Tongue (tissue), 3 donors: ENCODE measurements at places on chromosomes 12 and 14.

DNA sequence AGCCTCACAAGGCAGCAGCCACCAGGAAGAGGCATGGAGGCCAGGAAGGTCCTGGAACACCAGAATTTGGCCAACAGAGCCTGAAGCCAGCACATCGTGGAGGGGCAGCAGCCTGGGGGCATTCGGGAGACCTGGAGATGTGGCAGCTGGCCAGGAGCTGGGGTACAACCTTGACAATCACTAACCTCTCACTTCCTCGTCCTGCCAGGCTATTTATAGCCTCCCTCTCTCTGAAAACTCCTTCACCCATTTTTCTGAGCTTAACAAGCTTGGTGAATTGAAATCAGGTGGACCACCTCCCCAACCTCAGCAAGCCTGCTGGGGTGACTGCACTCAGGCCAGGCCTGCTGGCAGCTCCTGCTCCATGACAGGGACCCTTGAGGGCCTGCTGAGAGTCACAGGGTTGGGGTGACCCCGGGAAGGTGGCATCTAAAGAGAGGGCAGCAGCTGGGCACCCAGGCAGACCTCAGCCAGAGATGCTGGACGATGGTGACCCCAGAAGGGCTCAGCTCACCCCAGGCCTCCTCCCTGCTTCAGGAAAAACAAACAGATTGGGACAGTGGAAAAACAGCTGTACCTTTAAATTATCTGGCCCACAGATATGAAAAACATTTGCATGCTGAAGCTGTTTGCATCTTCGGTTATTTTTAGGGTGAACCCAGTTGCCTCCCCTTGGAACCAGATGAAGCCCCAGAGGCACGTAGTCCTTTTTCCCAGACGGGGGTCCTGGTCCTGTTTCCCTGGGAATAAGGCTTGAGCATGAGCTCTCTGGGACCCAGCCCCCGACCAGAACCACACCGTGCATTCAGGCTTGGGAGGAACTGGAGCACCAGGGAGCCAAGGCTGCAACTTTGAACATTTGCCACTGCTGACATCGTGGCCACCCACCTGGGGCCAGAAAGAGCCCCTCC, 67.0 kb downstream of the PITPNM2 start:
- no peak for DNase-seq

GRCh38 chr14:29858299-29858698, 69.3 kb downstream of the PRKD1 start:
- DNase-seq = no peak

DNA sequence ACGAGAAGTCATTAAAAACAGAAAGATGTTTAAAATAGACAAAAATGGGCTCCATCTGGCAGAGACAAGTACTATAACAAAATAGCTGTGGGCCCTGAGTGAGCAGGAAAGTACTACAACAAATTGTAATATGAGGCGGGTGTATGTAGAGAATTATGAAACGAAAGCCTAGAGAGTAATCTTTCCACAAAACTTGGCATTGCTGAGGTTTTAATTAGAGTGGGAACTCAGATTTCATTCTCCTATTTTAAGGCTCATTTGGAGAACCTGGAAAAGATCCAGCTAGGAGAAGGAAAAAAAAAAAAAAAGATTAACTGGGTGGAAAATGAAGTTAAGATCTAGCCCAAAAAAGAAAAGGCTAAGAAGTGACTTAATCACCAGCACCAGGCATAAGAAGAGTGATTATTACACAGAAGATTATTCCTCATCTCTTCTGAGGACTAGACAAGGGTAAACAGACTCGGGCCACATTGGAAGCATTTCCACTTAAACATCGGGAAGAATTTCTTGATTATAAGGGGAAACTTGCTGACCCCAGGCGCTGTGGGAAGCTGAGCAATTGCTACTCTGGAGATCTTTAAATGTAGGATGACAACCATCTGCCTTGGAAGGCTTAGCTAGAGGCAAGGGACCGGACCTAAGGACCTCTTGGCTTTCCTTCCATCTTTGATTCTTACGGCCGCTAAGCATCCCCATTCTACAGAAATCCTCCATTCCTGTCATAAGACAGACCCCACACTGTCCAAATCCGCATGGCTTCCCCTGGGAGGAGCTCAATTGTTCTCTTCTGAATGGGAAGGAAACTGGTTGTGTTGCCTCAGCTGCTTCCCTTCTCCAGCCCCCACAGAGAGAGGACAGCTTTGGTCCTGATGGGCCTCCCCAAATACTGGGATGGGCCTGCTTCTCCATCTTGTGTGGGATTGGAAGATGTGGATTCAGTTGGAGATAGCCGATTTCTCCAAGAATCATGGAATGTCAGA, 40.6 kb downstream of the IGF1 start:
- peak; percentile 85 for DNase-seq

- DNase-seq = no peak
Measured at GRCh38 chr12:12582895-12583303, 20.2 kb upstream of the DUSP16 start.

- peak; percentile 91 for DNase-seq
Measured at GRCh38 chr14:77039285-77040058, 11.0 kb upstream of the IRF2BPL start.

DNA sequence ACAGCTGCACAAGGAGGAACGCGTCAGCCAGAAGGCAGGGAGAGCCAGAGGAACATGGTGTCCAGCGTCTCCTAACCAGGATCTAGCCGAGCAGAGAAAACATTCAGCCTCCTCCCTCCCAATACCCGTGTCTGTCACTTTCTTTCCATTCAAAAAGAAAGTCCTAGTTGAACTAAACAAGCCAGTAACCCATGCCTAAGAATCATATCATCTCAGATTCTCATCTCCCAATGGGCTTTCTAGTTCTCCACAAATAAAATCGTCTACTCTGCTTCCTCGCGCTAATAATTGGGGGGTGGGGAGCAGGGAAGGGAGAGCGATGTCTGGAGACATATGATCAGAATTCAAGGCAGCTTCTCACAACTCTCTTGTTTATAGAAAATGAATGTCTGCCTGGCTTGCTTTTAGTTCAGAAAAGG, 7.4 kb downstream of the NKX2-1 start:
- DNase-seq = no peak

GRCh38 chr14:63745858-63746425, 18.1 kb upstream of the SGPP1 start:
- no peak for DNase-seq

DNA sequence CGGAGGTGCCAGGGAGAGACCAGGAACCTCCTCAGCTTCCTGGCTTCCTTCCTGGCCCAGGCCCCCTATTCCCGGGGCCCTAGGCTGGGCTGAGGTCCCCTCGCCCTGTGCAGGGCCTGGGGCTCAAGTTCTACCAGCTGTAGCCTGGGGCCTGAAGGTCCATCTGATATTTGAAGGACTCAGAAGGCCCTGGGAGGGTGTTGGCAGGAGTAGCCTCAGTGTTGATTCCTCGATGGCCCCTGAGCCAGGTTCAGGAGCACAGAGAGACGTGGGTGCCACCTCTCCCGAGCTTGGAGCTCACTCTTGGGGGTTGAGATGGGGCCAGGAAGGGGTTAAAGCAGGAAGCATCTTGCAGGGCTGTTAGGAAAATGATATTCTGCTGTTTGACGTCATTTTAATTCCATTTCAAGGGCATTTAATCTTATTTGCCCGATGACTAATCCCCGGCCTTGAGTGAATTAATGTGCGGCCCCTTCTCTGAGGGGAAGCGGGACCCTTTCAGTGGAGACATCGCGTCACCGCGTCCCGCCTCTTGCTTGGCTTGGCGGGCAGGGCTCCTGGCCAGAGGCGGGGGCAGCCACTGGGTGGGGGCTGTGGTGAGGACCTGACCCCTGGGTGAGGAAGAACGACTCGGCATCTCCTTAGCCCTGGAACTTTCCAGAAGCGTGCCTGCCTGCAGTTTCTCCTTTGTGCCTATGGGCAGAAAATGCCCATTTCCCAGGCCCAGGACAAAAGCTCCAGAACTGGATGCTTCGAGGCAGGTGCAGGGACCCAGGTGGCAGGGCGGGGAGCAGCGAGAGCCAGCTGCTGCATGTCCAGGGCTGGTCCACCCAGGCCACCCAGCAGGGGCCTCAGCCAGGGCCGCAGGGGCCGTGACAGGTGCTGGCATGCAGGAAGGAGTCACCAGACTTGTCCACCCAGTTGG, 158.3 kb downstream of the KIF26A start:
- peak; percentile 69 for DNase-seq

- DNase-seq = peak; percentile 64
Measured at GRCh38 chr12:126936181-126936851, 1330.7 kb upstream of the TMEM132C start.

DNA sequence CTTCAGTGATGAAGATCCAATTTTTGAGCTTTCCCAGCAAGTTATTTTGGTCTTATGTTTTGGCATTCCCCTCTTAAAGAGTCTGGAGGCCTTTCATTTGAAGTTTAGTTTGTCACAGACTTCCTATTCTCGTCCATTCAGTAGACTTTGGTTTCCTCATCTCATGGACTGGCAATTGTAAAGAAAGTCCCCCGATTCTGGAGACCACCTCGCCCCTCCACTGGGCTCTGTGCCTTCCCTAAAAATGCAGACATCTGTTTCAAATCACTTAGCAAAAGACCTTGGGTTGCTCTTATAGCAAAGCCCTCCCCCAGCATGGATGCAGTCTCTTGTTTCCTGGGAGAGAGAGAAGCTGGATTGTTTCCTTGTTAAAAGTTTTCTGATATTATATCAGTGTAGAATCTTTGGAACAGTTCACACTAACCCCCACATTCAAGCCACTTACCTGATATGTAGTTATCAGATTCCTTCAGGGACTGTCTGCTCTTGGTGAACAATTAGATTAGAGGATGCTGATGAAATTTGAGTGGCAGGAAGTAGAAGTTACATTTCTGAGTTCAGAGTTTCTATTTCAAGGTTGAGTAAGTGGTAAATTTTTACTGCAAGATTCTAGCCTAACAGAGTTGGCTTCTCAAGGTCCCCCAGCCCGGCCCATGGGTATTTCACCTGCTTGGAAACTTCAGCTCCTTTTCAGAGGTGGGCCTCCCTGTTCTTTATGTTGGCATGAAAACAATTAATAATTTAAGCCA, 56.3 kb downstream of the PLXNC1 start:
- no peak for DNase-seq

DNA sequence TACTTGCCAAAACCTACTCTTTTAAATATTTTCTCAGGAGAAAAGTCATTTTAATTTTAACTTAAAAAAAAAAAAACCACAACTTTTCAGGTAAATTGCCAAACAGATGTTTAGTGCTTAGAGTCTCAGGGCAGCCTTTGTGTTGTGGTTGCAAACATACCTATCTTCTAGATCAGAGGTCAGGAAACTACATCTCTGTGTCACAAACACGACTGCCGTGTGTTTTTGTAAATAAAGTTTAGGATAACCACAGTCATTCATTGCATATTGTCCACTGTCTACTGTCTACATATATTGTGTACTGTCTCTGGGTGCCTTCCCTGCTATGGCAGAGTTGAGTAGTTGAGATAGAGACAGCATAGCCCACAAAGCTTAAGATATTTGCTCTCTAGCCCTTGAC, 48.9 kb downstream of the DYRK2 start:
- no peak for DNase-seq

DNA sequence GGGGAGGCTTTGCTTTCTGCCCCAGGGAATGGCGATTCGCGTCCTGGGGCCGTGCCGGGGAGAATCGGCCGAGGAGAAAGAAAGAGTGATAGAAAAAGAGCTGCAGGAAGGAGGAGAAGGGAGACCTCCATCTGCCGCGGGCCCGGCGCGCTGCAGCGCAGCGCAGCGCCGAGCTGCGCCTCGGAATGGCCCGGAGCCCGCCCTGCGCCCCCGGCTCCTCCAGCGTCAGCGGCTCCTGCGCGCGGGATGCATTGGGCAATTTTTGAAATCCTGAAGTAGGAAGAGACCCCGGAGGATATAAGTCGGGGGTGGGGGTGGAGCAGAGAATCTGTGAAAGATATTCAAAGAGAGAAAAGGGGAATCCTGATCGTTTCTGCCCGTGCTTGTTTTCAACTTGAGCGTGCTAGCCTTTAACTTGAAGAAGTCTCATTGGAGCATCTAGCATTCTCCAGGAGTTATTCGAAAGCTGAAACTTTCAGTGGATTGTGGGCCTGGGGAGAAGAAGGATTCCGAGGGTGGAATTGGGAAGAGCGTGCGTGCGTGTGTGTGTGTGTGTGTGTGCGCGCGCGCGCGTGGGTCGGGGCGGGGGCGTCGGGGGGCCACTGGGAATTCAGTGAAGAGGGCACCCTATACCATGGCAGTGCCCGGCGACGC, 441 bp downstream of the PDE3A start:
- peak; percentile 74 for DNase-seq

DNA sequence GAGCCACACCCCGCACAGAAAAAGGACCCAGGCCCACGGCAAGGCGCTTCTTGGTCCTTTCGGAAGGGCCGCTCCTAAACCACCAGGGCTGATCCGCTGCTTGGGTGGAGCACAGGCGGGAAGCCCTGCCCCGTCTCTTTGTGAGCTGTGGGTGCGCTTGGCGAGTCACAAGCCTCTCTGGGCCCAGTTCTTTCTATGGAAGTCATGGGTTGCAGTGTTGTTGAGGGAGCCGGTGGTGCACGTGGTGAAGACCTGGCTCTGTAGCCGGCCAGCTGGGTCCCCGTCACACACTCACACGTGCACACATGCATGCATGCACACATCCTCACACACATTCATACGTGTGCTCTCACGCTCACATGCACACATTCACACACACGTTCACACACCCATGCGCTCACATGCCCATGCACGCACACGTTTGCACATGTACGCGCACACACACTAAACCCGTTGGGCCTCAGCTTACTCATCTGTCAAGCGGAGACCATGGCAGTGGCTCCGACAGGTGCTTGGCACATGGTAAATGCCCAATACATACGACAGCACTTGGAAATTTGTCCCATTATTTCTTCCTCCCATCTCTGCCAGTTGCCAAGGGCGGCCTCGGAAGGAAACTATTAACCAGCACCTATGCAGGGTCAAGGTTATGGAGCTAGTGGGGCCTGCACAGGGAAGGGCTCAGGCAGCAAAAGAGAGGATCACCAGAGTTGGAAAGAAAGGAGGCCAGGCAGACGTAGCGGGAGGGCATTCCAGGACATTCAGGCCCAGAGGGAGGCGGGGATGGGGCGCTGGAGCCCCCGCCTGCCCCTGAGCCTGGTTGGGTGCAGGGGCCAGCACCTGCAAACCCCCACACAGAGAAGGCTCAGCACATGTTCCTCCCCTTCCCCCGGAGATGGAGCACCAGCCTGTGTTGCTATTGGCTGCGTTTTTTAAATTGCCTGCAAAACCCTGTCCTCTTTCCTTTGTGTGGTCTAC, 96.9 kb downstream of the SETD3 start:
- no peak for DNase-seq

GRCh38 chr12:68067762-68068376, 78.6 kb downstream of the IFNG-AS1 start:
- no peak for DNase-seq

GRCh38 chr12:78118036-78118435, 287.3 kb downstream of the NAV3 start:
- DNase-seq = no peak

GRCh38 chr12:70178038-70178437, 65.2 kb upstream of the CNOT2 start:
- peak; percentile 26 for DNase-seq

DNA sequence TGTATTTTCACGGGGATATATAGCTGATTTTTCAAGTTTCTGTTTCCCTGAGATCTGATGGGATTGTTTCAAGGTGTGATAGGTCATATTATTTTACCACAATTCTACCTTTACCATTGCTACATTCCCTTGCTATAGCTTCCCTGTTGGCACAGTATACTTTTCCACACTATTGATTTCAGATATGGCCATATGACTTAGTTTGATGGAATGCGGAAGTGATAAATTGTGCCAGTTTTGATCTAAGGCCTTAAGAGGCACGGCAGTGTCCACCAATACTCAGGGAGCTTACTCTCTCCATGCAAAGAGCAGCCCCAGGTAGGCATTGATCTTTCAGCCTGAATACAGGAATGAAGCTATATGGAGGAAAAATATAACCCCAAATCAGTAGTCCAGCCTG, 315.7 kb downstream of the SLC16A7 start:
- no peak for DNase-seq
